CD4-positive, alpha-beta T cell treated with Interferon alpha-2 for 1 hour (primary cell): ENCODE measurements at places on chromosomes 13 and 19.
A peak's percentile ranks its signal among the peaks of the same experiment; 100 is the strongest.

DNA sequence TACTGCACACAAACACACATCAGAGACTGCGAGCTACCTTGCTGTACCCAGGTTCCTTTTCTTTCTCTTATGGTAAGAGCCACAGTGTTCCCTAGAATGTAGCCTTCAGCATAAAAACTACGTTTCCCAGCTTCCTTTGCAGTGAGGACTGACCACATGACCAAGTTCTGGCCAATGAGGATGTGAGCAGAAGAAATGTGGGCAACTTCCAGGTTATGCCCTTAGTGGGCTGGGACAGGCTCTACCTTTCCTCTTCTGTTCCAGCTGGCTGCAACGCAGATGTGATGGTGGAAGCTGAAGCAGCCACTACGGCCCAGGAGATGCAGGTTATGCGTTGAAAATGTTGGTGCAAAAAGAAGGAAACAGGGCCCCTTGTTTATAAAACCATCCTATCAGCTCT, 27.5 kb downstream of the VRK3 start:
- peak; percentile 48 for DNase-seq

DNA sequence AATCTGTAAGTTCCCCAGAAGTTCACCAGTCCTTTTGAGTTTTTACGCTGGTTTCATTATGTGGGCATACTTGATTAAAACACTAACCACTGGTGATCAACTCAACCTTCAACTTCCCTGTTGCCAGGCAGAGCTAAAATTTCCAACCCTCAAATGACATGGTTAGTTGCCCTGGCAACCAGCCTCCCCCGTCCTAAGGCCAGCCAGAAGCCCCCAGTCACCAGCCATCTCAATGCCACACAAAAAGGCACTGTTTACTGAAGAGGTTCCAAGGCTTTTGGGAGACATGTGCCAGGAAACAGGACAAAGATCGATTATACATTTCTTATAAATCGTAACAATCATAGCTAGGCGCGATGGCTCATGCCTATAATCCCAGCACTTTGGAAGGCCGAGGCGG, 1.6 kb downstream of the ZNF649 start:
- DNase-seq: no peak

DNA sequence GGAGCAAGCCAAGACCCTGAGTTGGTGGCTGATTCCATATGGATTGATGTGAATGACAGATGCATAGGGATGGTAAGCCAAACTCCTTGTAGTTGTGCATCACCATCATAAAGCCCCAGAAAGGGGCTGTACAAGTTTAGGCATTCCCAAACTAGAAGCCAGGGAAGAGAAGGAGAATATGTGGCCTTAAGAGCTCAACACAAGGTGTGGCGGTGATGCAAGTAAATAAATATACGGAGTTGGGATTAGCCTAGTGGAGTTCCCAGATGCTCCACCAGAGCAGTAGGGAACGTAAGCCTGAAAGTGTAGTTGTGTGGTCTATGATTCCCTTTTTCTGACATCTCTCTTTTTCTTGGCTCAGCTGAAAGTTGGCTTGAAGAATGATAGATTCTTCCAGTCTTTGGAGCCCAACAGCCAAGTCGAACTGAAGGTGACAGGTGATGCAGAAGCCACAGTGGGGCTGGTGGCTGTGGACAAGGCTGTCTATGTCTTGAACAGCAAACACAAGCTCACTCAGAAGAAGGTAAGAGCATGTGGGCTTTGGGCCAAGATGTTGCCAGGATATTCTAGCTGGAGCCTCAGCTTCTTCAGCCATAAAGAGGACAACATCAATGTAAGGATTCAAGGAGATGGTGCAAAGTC, 30.1 kb downstream of the RDH8 start:
- DNase-seq: no peak

DNA sequence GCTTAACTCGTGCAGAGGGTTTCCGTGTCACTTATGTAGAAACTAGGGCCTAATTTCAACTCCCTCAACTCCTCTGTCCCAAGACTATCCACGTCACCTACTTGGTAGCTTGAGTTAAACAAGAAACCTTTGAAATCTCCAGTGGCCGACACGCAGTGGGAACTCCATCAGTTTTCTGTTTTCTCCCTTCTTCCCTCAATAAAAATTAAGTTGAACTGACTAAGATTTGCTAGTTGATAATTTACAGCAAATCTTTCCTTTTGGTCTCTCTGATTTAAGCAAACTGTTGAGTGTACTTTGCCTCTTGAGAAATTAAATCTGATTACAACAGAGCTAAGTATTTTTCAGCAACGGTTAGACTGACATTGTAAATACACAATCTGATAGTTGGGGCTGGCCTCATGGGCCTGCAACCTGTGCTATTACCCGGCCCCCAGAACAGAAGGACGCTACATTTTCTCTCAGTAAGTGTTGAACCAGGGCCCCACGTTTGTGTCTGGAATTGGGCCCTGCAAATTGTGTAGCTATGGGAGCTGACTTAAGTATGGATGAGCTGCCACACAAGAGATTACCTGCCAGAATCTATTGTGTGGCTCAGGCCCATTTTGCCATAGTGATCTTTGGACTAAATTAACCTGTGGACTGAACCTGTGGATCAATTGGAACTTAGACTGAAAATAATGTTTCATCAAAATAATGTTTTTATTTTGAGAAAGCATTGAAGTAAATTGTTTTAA, 708 bp upstream of the ESD start:
- no peak for DNase-seq

DNA sequence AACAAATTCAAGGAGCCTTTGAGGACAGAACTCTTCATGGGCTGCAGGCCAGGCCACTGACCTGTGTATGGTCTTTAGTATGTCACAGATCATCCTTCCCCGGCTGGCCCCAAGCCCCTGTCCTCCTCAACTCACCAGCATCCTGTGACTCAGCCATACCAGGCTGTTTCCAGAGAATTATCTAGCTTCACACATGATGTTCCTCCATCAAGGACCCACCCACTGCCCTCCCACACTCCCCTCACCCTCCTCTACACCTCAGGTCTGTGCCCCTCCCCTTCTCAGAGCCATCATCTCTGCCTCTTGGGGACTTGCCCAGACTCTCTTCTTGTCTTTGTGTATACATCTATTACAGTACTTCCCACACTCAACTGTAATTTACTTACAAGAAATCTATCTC, 14.7 kb downstream of the DCT start:
- DNase-seq: no peak

DNA sequence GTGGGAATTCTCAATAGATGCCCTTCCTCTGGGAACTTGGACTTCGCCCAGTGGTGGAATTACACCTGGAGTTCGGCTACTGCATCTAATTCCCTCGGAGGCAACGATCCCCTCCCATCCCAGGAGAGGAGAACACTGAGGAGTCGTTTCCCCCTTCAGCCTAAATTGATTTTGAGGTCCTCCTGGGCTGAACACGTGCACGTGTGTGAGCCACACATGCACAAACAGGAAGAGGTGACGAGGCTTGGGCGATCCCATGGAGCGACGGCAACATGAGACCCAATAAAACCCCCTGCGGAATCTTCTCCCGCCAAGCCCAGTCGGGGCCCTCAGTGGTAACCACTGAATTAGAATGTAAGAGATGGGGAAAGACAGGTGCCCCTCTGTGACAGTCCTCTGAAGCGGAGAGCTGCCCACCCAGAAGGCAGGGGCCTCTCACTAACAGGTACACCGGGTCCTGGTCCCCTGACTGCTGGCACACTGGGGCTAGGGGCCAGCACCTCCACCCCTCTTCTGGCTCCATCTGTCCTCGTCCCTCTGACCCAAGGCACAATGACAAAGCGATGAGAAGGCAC, 4.5 kb downstream of the MLLT1 start:
- no peak for DNase-seq

GRCh38 chr13:52195401-52195837, 36.0 kb upstream of the NEK3 start:
- DNase-seq: peak; percentile 74

- no peak for DNase-seq
Measured at GRCh38 chr13:110716247-110716515, 2.7 kb downstream of the ING1 start.

DNA sequence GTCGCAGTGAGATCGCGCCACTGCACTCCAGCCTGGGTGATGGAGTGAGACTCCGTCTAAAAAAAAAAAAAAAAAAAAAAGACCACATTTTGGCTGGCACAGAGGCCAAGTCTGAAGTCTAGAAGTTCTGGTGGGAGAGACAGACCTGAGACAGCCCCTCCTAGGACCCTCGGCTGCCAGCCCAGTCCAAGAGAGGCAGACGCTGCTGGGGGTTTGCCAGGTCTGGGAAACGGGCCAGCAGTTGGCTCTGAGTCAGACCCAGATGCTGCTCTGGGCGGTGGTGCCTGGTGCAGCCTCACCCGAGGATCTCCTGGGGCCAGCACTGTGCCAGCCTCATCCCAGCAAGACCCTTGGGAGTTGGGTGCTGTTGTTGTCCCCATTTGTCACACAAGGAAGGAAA, 5.8 kb downstream of the FCHO1 start:
- DNase-seq: no peak

DNA sequence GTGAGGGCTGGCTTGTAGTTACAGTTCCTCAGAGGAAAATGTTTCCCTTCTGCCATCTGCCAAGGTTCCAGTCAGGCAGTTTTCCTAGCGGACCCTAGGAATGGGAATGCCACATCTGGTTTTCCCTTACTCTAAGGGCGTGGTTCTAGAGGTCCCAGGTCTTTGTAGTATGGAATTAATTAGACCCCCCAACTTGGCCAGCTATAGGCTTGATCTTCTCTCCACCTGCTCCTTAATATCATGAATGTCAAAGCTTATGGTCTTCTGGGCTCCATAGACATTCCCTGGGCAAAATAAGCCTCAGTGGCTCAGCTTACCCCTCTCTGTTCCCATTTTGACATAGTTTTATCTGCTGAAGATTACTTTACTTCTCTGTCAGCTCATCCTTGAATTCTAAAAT, 70.0 kb downstream of the ZNF568 start:
- no peak for DNase-seq

DNA sequence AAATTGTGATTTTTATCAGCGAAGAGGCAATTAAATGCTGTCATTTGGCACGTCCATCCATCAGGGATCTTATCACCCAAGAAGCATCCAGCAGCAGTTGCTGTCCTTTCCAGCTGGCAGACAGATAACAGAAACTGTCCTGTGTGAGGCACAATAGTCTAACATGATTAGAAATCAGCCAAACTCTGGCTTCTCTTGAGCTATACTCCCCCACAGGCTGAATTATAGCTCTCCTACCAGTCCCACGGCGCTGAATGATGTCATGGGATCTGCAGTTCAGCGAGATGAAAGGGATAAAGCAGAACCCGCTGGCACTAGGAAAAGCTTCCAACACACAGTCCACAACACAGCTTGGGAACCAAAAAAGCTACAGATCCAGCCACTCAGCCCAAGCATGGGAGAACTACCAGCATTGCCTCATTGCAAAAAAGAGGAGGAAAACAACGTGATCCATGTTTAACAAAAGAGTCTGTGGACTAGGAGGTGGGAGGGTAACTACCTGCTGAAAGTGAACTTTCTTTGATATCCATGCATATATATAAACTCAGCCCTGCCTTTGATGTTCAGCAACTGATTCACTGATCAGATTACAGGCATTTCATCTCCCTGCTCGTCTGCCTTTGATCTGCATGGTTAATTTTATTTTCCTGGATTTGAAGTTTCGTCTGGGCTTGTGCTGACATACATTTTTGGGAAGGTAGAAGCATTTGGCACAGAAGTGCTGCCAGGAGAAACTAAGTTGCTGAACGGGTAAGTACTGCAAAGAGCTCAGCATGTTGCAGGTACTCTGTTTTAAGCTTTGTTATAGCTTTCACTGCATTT, at the start of gene TNFRSF19:
Gene TNFRSF19 (plus strand): TSS at position 314 of the 822 bp plus-strand sequence. CDS start 19,772 bp downstream, outside the sequence.
- DNase-seq: no peak

DNA sequence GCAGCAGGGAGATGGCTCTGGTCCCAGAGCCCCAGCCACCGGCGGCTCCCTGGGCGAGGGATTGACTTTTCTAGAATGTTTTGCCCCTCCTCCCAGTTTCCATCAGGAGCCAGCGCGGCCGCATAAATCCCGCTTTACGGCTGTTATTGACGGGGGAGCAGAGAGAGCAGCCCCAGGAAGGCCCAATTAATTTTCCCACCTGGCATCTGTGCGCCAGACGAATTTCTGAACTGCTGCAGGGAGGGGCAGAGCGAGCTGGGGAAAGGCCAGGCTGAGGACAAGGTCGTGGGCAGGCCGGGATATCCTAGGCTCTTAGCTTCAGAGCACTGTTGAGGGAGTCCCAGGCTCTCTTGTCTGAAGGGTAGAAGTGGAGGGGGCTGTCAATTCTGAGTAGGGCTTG, 24.7 kb downstream of the ZNRF4 start:
- no peak for DNase-seq
